ENCODE measurements at places on chromosomes 7 and 10.

DNA sequence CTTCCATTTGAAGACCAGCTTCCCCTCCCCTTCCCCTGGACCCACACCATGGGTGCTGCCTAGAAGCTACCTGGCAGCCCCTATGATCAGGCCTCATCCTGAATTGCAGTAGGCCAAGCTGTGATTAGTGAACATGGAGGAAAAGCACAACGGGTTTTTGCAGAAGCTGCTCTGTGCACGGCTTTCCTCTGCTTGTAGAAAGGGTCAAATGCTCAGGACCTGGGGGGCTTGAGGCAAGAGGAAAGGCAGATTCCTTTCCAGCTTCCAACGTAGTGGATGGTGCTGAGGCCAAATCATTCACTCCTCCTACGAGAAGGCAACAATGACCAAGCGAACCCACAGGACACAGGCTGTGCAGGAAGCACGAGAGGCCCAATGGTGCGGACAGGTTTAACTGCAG, 410.3 kb upstream of the SHH start:
- no peak for DNase-seq

DNA sequence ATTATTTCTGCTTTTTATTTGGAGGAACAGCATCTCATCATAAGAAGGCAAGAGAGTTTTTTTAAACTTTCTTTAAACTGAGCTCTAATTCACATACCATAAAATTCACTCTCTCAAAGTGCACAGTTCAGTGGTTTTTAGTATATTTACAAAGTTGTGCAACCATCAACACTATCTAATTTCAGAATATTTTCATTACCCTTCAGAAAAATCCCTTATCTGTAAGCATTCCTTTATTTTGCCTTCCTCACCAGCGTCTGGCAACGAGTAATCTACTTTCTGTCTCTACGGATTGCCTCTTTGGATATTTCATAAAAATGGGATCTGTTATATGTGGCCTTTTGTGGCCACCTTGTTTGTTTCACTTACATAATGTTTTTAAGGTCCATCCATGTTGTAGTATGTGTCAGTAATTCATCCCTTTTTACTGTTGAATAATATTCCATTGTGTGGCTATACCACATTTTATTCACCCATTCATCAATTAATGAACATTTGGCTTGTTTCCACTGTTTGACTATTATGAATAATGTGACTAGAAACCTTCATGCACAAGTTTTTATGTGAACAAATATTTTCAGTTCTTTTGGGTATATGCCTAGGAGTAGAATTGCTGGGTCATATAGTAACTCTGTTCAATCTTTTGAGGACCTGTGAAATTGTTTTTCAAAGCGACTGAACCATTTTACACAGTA, 181.5 kb downstream of the TRIL start:
- no peak for DNase-seq

DNA sequence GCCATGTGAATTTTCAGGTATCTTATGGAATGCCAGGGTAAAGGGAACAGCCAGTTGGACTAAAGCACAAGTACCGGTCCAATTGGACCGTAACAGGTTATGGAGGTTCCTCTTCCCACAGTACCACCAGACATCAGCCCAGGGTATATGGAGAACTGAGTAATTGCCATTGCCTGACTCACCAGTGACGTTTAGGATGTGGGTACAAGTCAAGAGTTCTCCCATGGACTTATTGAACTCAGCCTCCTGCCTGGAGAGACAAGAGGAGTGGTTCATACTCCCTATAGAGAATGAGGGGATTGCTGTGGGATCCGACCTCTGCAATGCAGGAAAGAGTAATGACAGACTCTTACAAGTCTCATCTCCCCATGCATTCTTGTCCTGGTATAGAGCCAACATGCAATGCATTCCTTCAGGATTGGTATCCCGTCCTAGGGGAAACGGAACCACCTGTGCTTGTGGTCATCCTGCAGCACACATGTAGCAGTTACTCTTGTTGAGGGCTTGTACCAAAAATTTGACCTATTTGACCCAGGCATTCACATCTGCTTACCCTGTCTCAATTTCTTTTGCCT, 30.7 kb upstream of the ELOVL3 start:
- no peak for DNase-seq

GRCh38 chr7:131381069-131381838, 53.6 kb downstream of the MKLN1 start:
- no peak for DNase-seq

DNA sequence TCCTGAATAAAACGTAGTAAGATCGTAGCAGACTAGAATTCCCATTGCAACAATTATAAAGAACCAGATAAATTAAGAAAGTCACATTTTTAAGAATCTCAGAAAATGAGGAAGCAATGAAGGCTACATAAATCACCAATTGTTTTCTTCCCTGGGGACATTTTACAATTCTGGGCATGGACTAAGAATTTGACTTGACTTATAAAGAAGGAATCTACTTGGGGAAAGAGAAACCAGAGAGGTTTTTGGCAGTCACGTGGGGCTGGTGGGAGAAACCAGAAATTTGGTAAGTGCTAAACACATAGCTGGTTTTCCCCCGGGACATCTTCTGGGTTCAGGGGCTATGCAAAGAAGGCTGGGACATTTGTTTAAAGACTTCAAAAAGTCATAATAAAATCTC, 109.8 kb upstream of the IL6 start:
- no peak for DNase-seq

GRCh38 chr7:159020987-159021386, 123.7 kb downstream of the VIPR2 start:
- DNase-seq = no peak

DNA sequence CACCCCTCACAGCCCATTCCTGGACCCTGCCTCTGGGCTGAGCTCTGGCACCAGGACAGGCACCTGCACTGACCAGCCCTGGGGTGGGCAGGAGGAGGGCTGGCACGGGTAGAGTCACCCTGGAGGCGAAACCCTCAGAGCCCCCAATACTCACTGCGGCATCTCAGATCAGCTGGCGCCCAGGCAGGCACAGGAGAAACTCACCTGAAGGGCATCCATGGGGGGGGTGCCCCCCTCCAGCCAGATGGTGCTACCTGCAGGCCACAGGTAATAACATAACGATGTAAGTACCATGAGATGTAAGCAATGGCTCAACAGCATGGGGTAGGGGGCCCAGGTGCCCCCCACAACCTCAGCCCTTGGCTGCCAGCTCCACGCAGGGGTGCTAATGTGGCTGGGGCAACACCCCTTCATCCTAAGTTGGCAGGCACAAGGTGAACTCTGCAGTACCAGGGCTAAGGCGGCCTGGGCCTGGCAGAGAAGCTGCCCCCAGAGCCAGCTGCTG, 12.1 kb upstream of the PYROXD2 start:
- no peak for DNase-seq

GRCh38 chr10:100148353-100149211, 37.2 kb downstream of the ERLIN1 start:
- DNase-seq = no peak

All from COR-L47 (cell line).